ENCODE measurements at places on chromosomes 13 and 19.
A peak's percentile ranks its signal among the peaks of the same experiment; 100 is the strongest.

GRCh38 chr19:38952395-38953165 is 21.8 kb downstream of the MRPS12 start:
- no peak for DNase-seq

- no peak for DNase-seq
Measured at GRCh38 chr13:81172603-81173002, 831.7 kb upstream of the SPRY2 start.

DNA sequence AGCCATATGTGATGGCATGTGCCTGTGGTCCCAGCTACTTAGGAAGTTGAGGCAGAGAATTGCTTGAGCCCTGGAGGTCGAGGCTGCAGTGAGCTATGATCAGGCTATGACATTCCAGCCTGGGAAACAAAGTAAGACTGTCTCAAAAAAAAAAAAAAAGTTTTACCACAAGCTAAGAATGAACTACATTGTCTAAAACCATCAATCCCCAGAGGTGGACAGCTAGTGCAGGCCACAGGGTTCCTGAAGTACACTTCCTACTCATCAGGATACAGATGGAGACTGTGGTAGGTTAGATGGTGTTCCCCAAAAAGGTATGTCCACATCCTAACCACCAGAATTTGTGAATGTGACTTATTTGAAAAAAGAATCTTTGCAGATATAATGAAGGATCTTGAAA is 63.5 kb upstream of the DOCK9 start:
- DNase-seq = no peak

- peak; percentile 11 for DNase-seq
Measured at GRCh38 chr13:37647031-37647650, 48.6 kb upstream of the POSTN start.

DNA sequence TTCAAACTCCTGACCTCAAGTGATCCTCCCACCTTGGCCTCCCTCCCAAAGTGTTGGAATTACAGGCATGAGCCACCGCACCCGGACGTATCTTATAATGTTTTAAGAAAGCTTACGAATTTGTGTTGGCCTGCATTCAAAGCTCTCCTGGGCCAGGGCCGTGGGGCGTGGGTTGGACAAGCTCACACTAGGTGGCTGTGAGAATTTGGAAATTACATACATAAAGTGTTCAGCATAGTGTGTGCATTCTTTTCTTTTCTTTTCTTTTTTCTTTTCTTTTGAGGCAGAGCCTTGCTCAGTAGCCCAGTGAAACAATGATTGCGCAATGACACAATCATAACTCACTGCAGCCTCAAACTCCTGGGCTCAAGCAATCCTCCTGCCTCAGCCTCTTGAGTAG is 2.6 kb downstream of the ZSWIM4 start:
- DNase-seq = no peak

GRCh38 chr19:29429581-29429980 is 96.2 kb upstream of the VSTM2B start:
- DNase-seq = no peak

GRCh38 chr19:41904118-41904870 is 21.3 kb downstream of the ARHGEF1 start:
- no peak for DNase-seq

DNA sequence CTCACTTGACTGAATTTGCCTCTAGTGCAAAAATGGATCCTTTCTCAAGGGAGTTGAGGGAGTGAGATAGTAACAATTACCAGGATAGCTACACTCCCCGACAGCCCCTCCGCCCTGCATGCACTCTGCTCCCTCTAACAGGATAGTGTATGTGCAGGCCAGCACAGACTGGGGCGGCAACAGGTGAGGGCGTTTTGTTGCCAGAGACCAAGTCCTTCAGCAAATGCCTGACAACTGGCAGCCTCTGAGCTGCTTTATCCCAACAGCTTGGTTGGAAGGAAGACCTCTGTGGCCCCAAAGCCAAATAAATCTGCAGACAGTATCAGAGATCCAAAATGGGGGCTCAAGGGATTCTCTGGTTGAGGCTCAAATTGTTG is 86.6 kb downstream of the SLC7A1 start:
- DNase-seq = no peak

GRCh38 chr13:24064371-24064770 is 96.1 kb upstream of the SPATA13 start:
- DNase-seq = no peak

DNA sequence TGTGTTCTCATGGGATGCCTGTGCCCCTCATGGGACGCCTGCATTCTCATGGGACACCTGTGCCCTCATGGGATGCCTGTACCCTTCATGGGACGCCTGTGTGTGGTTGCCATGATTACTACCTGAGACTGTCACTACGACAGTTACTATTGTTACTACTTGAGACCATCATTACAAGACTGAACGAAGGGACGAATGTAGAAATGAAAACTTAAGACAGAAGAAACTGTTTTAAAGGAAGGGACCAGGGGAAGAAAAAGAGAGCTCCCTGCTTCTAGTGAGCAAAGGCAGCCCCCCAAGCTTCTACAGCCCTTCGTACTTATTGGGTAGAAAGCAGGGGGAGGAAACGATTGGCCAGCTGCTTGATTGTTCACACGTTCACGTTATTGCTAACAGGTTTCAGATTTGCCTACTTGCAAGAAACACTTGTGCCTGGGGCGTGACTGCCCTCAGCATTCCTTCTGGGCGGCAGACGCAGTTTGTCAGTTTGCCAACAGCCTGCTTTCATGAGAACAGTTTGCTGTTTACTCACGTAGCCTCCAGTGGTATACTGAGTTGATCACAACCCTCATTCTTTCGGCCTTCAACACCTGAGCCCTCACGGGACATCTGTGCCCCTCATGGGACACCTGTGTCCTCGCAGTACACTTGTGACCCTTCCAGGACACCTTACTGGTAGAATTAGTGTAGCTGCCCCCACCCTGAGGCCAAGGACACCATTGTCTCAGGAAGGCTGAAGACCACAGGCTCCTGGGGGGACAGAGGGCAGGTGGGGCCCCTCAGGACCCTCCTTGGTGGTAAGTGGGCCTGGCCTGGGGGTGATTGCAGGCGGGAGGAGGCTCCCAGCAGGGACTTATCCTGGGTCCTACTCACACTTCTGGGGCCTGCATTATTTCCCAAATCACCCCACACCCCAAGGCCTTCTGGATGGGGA is 2.5 kb upstream of the S1PR4 start:
- DNase-seq = no peak

GRCh38 chr13:111296417-111296816 is 24.0 kb upstream of the TEX29 start:
- no peak for DNase-seq

- no peak for DNase-seq
Measured at GRCh38 chr13:112248406-112248760, 127.8 kb upstream of the SPACA7 start.

- DNase-seq = no peak
Measured at GRCh38 chr13:109136873-109137272, 507.5 kb downstream of the MYO16 start.

- no peak for DNase-seq
Measured at GRCh38 chr19:41876847-41877832, at the start of gene CD79A. CD79A (plus strand) TSS chr19:41877279; CDS start chr19:41877305, 26 bp downstream.

- peak; percentile 93 for DNase-seq
Measured at GRCh38 chr13:80235967-80236302, 105.0 kb downstream of the SPRY2 start.

- no peak for DNase-seq
Measured at GRCh38 chr19:51434456-51434855, 17.0 kb upstream of the SIGLEC10 start.

GRCh38 chr13:60035874-60036273 is 127.9 kb downstream of the DIAPH3 start:
- no peak for DNase-seq

- no peak for DNase-seq
Measured at GRCh38 chr13:109783447-109783814, 3.0 kb downstream of the IRS2 start.

DNA sequence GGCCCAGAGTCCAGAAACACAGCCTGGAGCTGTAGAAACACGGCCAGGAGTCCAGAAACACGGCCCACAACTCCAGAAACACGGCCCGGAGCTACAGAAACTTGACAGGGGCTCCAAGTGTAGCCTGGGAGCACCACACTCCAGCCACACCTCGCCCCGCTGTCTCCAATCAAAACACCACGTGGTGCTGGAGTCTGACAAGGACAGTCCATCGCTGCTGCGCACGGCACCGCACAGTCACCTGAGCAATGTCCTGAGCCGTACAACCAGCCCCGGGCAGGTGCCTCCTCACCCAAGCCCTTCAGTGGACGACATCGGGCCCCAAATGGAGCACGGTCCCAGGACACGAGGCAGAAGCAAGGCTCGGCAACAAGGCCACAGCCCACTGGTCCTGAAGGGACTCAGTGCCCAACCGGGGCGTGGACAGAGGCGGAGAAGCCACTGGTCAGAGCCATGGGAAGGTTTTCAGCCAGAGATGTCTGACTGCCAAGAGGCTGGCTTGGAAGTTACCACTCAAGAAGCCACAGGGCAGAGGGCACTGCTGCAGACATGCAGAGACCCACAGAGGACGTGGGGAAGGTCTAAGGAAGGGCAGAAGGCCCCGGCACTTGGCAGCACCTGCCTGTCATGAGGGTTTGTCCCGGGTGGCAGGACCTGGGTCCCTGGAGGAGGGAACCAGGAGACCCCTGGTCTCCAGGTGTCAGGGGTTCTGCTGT is 19.7 kb upstream of the PLPP2 start:
- DNase-seq = no peak

DNA sequence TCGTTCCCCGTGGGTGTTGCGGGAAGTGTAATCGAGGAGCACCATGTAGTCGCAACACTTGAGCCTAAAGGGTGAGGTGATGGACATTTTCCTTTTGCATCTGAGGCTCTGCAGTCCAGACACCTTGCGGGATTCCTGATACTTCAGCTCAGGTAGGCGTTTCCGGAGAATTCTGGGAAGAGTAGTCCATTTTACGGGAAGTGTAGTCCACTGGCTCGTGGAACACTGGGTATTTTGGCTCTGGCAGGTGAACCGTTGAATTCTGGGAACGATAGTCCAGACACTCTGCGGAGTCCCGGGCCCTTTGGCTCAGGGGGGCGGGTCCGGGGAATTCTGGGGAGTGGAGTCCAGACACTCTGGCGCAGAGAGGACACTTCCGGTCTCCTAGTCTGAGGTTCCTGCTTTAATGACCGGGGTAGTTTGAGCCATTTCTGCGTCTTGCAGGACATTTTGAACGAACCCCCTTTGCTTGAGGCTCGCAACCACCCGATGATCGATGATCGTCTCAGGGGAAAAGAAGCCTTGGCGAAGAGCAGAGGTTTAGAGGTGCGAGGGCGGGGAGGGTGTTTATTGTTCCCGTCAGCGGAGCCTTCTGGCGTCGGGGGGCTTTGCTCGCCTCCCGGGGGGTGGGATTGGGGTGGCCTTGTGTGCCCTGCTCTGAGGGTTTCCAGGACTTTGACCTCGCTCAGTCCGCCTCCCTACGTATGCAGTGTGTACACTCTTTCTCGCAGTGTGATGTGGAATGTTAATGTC is at the start of gene ZNF223:
ZNF223 (plus strand) TSS at position 387 of the 753 bp plus-strand sequence. CDS start 3,141 bp downstream, outside the sequence.
- DNase-seq = peak; percentile 93

GRCh38 chr13:35694031-35694430 is 217.5 kb upstream of the MAB21L1 start:
- no peak for DNase-seq

DNA sequence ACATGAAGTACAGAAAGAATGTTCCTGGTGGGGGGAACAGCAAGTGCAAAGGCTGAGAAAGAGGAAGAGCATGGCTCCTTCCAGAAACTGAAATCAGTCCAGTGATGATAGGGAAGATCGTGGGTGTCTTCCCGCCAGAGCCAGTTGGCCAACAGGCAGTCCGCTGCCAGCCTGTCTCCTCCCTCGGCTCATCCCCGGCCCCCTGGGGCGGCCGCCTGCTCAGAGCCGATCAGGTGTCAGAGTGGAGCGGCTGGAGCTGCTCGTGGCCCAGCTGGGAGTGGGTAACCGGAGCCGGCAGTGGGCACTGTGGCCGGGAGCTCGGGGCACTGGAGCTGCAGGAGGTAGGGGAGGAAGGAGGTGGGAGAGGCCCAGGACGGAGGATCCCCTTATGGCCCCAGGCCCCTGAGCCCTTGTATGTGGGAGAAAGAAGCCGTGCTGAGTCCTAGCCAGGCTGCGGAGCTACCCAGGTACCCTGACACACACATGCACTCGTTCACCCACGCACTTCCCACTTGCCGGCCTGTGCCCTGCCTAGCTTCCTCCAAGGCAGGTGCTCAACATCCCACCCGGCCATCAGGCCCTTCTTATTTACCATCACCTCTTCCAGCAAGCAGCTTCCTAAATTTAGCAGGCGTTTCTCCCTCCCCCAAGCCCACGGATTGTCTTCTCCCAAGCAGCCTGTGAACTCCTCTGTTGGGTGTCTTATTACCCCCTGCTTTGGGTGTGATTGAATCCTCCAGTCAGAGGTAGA is 1.7 kb downstream of the ANKRD24 start:
- DNase-seq = no peak

DNA sequence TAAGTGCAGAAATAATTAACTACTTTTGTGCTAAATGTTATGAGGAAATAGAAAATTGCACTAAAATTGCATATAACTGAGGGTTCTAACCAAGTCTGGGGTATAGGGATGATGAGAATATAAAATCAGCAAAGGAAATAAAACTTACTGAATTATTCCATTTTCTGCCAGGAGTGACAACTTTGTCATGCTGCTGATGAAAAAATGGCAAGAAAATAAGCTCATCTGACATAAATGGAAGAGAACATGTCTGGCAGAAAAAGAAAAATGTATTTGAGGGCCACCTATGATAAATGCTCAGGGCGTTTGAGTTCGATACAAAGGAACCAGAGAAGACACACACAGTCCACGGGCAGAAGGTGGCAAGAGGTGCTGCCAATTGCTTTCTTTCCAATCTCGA is 78.2 kb downstream of the LHFPL6 start:
- DNase-seq = no peak

DNA sequence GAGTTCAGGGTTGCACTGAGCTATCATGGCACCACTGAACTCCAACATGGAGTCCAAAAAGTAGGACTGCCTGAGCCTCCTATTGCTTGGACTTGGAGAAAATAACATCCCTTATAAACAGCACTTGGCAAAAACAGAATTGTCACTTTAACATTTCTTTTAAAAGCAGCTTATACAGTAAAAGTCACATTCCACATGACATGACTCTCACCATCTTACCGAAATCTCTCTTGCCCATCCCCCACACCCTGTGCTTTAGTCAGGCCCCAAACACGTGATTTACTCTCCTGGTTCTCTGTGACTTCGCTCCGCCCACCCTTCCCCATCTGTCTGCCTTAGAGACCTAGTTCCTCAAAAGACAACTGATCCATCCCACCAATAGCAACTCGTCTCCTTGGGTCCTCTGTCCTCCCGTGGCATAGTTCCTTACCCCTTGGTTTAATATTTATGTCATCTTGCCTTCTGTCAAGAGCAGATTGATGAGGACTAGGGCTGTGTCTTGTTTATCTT is 4.6 kb downstream of the SAFB start:
- no peak for DNase-seq

GRCh38 chr13:40095695-40096356 is 440.4 kb downstream of the COG6 start:
- no peak for DNase-seq

Measured in dermis microvascular lymphatic vessel endothelial cell (primary cell).